Activated T-cell treated with anti-CD3 and anti-CD28 coated beads, Interleukin-2, amount 50 U/mL, for 4 hours (primary cell): ENCODE measurements at places on chromosomes 16 and 17.
A peak's percentile ranks its signal among the peaks of the same experiment; 100 is the strongest.

DNA sequence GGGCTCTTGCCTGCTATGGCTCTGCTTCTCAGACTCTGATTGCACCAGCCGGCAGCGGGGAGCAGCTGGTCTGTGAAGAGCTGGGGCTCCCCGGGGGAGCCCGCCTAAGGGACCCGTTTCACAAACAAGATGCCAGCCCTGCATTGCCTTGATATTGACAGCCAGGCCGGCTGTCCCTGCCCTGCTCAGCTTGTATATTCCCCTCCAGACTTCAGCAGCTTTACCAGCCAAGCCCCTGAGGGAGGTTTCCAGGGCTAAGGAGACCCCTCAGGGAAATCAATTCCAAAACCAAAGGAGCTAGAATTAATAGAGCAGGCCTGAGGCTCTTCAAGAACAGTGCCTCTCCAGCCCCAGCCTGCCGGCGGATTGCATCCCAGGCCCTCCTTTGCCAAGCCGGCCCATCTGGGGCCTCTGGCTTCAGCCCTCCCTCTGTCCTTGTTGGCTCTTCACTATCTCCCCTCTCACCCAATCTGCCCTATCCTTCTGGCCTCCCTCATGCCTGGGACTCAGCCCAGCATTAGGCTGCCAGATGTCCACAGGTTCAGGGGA, 5.7 kb downstream of the CALB2 start:
- DNase-seq = no peak

- DNase-seq = no peak
Measured at GRCh38 chr17:61302953-61303816, 96.5 kb upstream of the TBX2 start.

- DNase-seq = no peak
Measured at GRCh38 chr17:81902023-81902652, at the start of gene NPB. NPB (plus strand) TSS chr17:81902238; CDS start chr17:81902278, 40 bp downstream.

- DNase-seq = no peak
Measured at GRCh38 chr17:28878981-28879380, 18.6 kb downstream of the FLOT2 start.

GRCh38 chr17:83174362-83175118, 95.1 kb downstream of the METRNL start:
- no peak for DNase-seq

GRCh38 chr16:68640972-68641371, 4.1 kb upstream of the CDH3 start:
- DNase-seq = no peak

GRCh38 chr16:55938126-55938525, 63.0 kb upstream of the CES5A start:
- no peak for DNase-seq

DNA sequence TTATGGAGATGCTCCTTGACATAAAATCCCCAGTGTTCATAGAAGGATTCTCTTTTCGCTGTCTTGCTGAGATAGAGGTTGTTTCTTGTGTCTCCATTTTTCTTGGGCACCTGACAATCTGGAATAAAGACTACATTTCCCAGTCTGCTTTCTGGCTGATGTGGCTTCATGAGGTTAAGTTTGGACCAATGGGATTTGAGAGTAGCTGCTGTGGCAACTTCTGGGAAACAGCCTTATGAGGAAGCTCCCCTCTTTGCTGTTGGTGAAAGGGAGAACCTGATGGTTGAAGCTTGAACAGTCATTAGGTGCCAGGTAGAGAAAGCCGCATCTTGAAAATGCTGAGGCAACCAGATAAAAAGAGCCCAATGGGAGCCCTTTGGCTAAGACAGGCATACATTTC, 24.4 kb downstream of the HS3ST4 start:
- DNase-seq = no peak

DNA sequence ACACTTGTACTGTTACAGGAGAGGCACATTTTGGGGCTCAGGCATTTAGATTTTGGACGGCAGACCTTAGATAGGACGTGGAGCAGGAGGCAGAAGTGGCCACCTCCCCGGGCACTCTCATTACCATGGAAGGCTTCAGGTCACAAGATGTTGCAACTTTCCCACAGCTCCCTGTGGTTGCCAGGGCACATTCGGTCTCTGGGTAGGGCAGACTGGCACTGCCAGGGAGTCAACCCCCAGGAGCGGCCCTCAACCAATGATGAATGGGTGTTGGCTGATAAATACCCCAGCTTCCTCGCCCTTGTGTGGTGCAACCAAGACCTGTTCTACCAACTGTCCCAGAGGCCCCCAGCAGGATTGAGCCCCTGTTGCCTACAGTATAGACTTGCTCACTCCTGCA, 11.2 kb downstream of the NAGPA start:
- DNase-seq = no peak

DNA sequence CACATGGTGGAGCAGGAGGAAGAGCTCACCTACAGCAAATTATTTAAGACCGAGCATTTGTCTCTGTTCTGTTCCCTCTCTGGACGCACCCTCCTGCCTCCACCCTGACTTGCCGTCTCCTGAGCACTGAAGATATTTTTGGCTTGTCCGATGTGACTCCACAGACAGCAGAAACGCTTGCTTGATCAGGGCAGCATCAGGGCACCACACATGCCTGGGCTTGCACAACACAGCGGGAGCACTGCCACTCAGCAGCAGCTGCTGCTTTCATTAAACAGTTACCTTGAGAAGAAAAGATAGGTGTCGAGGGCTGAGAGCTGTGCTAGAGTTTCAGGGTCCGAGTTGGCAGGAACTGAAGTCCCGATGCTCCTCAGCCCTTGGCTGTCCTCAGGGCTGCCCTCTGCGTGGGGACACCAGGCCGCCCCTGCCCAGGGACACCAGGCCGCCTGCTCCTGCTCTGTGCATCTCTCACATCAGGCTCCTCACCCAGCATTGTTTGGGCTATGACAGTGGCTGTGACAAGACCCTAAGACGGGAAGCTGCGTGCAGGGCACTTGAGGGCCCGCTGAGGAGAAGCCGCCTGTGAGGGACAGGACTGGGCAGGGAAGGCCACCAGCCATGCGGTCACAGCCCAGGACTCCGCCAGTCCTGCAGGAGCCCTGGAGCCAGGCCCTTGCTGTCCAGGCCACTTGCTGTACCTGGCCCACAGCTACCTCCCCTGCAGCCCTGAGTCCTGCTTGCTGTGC, 21.3 kb upstream of the CDH15 start:
- no peak for DNase-seq

DNA sequence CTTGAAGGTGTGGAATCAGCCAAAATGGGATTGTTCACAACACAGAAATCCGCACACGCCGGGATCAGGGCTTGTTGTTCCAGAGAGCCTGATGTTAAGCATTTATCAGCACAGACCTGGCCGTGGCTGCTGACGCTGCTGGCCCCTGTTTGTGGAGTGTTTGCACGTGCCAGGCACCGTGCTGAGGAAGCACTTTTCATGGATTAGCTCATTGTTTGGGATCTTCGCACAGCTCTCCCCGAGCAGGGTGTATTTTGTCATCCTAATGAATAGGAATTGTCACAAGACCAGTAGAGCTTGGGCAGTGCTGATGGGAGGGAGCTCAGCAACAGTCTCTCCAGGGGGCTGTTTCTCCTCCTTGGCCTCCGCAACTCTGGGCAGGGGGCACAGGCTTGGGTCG, 160.4 kb upstream of the PLCG2 start:
- no peak for DNase-seq

GRCh38 chr17:63338272-63338671, 107.8 kb downstream of the CYB561 start:
- no peak for DNase-seq

GRCh38 chr17:78993241-78993956, 13.7 kb upstream of the LGALS3BP start:
- DNase-seq = peak; percentile 40

DNA sequence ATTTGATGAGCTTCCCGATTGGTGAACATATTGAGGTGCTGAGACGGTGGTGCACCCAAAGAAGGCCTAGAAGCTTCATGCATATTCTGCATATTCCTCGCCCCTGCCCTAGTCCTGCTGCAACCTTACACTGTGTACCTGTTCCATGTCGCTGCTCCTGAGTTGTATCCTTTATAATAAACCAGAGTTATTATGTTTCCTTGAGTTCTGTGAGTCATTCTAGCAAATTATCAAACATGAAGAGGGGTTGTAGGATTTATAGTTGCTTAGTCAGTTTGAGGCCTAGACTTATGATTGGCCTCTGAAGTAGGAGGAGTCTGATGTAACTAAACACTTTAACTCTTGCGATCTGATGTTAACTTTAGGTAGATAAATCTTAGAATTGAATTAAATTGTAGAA, 436.8 kb downstream of the CA10 start:
- DNase-seq = no peak

- DNase-seq = no peak
Measured at GRCh38 chr16:84937196-84938005, 73.9 kb downstream of the ZDHHC7 start.

GRCh38 chr17:1112875-1113274, 66.9 kb downstream of the ABR start:
- no peak for DNase-seq

GRCh38 chr16:85611194-85611443, 2.0 kb upstream of the GSE1 start:
- no peak for DNase-seq

GRCh38 chr17:3890082-3890877, 2.6 kb downstream of the CAMKK1 start:
- DNase-seq = peak; percentile 33

DNA sequence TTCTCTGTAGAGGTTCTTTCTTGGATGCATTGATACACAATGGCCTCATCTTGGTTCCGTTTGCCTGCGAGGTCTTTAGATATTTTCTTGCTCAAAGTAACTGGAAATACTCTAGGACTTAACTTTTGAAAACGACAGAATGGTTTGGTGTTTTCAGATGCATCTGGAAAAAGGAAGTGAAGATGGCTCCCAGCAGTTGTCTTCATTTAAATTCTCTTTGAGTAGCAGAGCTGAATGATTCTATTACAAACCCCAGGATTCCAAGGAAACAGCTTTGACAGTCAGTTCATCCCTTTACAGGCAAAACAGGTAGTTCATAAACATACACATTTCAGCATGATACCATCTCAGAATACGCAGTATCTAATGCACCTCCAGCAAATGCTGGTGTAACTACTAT, 54.8 kb downstream of the PSMD12 start:
- DNase-seq = no peak

DNA sequence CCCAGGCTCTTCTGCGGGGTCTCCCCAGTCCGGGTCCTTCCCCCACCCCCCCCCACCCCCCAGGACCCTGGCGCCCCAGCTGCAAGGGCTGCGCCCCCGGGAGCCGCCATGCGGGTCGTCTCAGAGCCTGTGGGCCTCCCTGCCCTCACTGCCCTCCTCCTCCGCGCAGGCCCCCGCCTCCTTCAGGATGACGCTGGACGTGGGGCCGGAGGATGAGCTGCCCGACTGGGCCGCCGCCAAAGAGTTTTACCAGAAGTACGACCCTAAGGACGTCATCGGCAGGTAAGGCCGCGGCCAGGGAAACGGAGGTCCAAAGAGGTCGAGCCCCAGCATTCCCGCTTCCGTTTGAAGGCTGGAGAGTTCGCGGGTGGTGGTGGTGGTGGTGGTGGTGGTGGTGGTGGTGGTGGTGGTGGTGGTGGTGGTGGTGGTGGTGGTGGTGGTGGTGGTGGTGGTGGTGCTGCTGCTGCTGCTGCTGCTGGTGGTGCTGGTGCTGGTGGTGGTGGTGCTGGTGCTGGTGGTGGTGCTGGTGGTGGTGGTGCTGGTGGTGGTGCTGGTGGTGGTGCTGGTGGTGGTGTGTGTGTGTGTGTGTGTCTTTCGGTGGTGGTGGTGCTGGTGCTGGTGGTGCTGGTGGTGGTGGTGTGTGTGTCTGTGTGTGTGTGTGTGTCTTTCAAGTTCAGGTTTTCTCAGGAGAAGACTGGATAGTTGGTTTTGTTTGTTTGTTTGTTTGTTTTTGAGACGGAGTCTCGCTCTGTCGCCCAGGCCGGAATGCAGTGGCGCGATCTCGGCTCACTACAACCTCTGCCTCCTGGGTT, 615 bp downstream of the PHKG2 start:
- DNase-seq = no peak

DNA sequence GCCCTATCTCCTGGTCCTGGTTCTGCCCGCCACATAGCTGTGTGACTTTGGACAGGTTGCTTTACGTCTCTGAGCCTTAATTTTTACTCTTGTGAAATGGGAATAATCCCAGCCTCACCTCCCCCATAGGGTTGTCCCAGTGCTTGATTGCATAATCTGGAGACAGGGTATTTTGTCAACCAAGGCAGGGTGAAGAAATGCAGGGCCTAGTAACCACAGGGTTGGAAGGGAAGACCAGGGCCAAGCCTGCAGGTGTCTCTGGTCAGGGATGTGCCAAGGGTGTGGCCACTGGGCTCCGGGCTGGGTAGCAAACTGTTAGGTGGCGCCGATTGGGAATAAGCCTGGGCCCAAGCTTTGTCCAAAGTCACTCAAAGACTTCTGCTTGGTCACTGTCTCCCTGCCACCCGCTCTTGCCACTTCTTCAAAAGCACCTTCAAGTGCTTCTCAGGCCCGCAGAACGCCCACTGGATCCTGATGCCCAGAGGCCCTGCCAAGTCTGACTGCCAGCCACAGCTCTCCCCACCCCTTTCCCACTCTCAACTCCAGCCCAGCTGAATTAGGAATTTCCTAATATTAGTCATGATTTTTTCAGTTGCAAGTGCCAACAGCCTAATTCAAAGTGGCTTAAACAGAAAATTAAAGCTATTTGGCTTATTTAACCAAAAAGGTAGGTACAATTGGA, 20.6 kb upstream of the COL1A1 start:
- no peak for DNase-seq

GRCh38 chr17:42289611-42290181, 1.4 kb downstream of the STAT5A start:
- DNase-seq = peak; percentile 79

DNA sequence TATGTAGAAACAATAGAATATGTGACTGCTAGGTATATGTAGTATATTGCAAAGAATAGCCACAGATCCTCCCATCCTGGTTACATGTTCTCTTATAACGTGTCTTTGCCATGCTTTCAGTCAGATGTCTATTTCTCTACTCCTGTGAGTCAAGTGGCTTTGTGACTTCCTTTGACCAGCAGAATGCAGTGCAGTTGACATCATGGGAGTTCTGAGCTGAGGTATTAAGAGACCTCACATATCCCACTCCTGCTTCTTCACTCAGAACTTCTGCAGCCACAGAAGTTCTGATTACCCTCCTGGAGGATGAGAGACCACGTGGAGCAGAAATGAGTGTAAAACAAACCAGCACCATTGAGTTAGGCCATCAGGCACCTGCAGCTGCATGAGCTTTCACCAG, 222.5 kb downstream of the PRKCA start:
- DNase-seq = no peak

DNA sequence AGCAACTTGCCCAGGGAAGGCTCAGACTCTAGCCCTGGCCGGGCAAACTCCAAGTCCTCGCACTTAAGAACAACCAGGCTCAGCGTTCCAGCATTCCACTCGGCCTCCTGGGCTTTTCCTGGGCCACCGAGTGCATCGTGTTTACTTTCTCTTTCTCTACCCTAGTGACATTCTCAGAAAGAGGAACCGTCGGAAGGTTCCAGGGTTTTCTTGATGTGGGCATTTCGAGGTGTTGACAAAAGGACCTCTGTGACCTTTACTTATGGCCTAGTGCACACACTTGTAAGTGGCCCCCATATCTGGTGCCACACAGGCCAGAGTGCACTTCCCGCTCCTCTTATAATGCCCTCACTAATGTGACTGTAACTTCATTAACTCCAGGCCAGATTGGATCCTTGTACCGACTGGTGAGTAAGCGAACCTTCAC, 3.1 kb upstream of the BANP start:
- DNase-seq = no peak
